ENCODE measurements at places on chromosomes 6 and 20.

DNA sequence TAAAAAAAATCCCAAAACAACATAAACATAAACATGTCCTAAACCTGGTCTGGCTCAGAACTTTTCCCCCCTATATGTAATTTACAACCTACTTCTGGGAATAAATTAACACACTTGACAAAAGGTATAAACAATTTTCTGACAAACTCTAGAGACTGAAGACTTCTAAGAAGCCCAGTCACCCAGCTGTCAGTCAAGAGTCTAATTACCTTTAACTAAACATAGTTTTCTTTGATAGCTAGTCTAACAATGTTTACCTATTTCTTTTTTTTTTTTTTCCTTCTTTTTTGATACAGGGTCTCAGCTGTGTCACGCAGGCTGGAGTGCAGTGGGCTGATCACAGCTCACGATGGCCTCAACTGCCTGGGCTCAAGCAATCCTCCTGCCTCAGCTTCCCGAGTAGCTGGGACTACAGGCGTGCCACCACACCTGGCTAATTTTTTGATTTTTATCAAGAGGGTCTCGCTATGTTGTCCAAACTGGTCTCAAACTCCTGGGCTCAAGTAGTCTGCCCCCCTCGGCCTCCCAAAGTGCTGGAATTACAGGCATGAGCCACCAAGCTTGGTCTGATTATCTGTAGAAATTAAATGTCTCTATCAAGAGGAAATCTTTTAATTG lies 932 bp upstream of the UBR2 start:
- DNase-seq = no peak

GRCh38 chr20:15609921-15610320 lies 963.3 kb downstream of the KIF16B start:
- no peak for DNase-seq

- DNase-seq = no peak
Observed at GRCh38 chr6:137148306-137149034, 25.0 kb downstream of the IL22RA2 start.

DNA sequence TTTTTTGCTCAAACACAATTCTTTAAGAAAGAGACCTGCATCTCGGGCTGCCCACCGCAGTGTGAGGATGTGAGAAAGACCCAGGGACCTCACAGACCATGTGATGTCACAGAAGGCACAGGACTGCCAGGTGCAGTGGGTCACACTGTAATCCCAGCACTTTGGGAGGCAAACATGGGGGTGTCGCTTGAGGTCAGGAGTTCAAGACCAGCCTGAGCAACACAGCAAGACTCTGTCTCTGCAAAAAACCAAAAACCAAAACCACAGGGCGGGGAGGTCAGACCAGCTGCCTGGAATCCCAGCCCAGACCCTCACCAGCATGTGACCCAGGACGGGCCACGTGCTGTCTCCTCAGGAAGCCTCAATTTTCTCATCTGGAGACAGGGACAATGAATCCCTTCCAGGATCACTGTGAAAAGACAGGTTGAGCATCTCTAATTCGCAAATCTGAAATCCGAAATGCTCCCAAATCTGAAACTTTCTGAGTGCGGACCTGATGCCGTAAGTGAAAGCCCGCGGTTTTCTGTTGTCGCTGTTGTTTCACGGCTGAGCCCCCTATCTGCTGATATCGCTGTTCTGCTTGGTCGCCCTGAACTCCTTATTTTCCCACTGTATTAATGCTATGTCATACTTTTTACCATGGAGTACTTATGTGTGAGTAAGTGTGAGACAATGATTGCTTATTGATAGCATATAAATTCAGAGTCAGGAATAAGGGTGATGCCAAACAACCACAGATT lies 159.5 kb upstream of the PTPN1 start:
- DNase-seq = no peak

- no peak for DNase-seq
Observed at GRCh38 chr6:110366975-110367374, 8.8 kb upstream of the METTL24 start.

DNA sequence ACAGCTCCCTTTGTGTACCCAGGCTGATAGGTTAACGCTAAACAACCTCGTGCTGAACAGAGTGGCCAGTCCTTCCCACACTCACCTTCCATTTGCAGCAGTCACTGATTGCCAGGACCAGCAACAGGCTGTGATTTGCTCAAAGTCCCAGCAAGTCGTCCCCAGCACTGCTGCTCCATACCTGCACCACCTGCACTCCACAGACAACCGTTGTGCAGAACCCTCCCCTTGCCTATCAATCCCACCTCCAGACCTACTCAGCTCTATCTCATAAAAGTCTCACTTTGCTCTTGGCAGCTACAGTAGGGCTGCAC lies 43.1 kb upstream of the SCML4 start:
- no peak for DNase-seq

DNA sequence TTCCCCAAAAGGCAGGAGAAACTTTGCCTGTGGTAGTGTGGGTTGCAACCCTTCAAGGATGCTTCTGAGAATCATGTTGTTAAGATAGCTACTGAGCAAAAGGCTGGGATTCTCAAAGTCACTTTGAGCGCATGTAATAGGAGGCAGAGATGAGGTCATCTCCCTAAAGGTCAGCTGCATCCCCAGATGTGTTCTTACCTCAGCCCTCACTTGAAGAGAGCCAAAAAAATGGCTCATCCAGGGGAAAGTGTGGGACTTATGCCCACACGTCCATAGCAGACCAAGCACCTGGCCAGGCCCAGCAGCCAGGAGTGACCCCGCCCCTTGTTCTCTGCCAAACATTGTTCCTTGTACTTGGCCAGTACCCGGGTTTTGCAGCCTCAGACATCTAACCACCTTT lies 187.0 kb upstream of the BMP2 start:
- DNase-seq = no peak

DNA sequence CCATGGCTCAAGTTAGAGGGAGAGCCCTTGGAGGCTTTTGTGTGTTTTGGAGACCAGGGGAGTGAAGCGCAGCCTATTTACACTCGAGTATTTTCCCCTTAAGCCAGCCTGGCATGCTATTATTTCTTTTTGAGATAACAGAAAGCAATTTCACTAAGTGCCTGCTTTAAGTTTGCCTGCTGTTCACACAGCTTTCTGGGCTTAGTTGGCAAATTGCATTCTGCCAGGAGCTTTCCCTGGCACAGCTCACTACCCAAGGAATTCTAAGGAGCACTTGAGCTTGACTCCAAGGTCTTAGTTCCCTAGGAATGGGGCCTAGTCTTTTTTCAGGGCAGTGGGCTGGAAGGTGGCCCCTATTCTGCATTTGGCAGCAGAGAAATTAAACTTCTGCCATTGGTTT lies 19.0 kb upstream of the ASXL1 start:
- DNase-seq = no peak

DNA sequence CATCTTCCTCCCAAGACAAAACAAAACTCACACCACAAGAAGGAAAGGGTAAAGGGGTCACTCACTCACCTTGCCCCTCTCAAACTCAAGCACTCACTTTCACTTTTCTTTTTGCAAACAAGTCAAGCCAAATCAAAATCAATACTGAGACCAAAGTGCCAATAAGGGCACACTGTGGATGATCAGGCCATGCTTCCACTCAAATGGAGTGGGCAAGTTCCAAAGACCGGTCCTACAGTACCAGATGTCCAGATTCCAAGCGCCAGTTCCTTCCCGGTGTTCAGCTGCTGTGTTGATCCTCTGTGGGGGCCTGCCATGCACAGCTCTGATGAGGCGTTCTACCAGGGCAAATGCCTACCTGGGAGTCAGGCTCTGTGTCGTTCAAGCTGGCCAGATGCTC lies 162.6 kb upstream of the GRIK2 start:
- no peak for DNase-seq

DNA sequence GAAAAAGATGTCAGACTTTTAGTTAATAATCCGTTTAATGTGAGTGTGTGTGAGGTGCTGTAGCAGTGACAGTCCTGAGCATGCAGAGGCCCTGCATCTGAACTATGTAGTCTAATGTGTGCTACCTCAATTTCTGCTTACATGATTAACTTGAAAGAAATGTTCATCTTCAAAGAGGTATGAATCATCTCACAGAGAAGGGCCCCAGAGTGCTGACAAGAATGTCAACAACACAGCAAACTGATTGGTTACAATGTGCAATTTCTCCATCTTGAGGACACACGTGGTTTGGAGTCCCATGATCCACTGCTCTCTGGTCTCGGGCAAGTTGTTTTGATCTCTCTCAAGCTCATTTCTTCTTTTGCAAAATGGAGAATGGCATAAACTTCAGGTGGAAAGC lies 61.7 kb upstream of the EMILIN3 start:
- peak; percentile 42 for DNase-seq

- DNase-seq = no peak
Observed at GRCh38 chr20:57661746-57662455, 41.7 kb upstream of the ZBP1 start.

GRCh38 chr20:36549942-36550789 lies 8.8 kb downstream of the MYL9 start:
- DNase-seq = no peak

- DNase-seq = peak; percentile 49
Observed at GRCh38 chr20:1674361-1674760, 16.8 kb upstream of the SIRPG start.

- DNase-seq = no peak
Observed at GRCh38 chr6:37368961-37369320, 15.2 kb downstream of the RNF8 start.

DNA sequence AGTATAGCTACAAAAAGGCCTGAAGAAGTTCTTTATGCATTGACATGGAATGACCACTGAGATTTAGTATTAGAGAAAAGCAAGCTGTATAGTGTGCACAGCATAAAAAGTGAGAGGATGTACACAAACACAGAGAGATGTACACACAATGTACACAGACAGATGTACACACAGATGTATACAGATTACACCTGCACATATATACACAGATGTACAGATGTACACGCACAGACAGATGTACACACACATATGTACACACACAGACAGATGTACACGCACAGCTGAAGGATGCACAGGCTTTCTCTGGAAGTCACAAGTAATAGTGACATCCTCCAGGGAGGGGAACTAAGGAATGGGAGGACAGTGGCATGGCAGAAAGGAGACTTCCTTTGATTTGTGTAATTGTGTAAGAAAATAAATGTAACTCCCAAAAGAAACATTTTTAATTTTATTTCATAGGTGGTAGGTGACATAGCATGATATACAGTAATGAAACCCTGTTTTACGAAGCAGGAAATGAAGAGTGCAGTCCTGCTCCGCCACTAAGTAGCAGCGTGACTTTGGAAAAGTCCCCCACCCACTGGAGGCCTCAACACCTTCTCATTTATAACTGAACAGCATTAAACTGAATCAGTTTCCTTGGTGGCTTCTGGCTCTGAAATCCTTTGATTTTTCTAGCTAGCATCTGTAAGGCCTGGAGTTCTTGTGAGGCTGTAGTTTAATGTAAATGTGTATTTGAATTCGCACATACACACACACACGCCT lies 14.1 kb downstream of the NFATC2 start:
- DNase-seq = peak; percentile 78

DNA sequence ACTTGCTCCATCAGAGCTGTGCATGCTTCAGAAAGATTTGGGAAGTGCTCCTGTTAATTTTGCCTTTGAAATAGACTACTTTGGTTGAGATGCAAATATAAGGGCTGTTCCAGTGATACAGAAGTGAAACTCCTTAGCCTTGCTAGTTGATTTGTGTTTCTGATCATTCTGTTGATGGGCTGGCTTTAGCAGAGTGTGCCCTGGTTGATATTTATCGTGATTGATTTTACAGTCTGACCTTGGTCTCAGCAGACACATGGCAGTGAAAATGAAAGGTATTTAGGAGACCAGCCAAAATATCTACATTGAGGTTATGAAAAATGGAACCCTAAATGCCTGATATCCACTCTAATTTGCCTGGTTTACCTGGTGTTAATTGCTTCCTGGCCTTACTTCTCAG lies 122.1 kb upstream of the CEP162 start:
- DNase-seq = no peak

DNA sequence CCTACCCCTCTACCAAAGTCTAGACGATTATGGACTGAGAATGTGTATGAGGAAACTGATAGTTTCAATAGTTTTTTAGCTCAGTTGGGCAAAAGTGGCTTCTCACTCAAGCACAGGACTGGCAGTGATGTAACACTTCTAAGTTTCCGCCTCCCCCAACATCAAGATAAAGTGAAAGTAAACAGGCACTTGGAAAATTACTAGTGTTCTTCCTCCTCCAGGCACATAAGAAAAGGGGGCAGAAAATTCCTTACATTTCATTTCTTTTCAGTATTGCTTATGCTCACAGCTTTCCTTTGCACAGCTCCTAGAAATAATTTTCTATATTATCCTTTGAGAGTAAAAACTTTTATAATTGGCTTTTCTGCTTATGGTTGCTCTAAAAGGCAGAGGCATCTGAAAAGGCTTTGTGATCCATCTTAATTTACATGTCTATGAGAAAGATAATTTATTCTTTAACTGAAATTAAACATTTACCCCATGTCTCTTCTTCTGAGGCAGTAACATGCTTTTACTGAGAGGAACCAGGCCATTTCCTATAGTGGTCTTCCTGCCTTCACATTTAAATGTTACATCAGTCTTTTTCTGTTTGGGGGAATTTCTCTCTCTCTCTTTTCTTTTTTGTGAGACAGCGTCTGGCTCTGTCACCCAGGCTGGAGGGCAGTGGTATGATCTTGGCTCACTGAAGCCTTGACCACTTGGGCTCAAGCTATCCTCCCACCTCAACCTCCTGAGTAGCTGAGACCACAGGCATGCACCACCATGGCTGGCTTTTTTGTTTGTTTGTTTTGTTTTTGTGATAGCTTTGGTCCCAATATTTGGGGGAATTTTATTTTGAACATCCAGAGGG lies 65.0 kb upstream of the EEF1A1 start:
- DNase-seq = peak; percentile 21

DNA sequence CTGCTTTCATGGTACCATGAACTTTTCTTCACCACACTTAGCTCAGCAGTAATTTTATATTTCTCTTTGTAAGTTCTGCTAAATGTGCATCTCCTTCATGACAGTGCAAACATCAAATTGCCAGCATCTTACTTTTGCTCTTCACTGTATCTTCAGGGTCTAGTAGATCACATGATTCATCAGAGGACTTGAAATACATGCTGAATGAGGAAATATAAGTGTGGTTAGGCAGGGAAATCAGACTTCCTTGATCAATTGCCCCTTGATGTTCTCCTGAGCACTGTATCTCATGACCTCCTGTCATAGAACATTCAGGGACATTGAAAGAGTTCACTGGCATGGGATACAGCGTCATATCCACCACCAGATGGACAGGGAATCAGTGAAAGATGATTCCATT lies 25.3 kb upstream of the POLR1H start:
- no peak for DNase-seq

GRCh38 chr6:134447883-134448387 lies 130.0 kb upstream of the SGK1 start:
- no peak for DNase-seq

DNA sequence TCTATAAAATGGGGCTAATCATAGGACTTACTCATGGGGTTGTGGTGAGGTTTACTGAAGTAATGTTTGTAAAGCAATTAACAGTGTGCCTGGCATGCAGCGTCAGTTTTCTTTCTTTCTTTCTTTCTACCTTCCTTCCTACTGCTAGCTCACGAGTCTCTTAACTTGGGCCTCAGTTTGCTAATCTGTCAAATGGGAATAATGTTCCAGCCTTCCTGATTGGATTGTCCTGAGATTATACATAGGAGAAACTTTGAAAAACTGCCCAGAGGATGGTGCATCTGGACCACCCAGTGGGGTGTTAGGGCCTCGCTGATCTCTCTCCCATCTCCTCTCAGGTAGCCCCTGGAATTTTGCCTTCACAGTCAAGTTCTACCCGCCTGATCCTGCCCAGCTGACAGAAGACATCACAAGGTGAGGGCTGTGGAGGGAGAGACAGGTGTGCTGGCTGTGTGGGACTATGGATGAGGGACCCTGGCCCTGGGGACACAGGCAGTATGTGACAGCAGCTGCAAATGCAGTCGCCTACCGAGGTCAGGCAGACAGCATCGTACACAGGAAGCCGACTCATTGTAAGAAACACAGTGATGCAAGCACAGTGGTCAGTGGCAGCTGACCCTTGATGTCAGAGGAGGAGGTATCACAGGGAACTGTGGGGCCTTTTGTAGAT lies 27.5 kb downstream of the EPB41L1 start:
- DNase-seq = no peak

Measured in stimulated activated CD4-positive, alpha-beta T cell treated with anti-CD3 and anti-CD28 coated beads, Interleukin-1b, Interleukin-23, amount 100 ng/mL, for 48 hours (primary cell).